ENCODE measurements at places on chromosomes 5 and 9. TPM values are rescaled to one million over a fixed set of nuclear protein-coding genes. Genes with fewer than 3 reads are reported as not detected.
A peak's percentile ranks its signal among the peaks of the same experiment; 100 is the strongest.

DNA sequence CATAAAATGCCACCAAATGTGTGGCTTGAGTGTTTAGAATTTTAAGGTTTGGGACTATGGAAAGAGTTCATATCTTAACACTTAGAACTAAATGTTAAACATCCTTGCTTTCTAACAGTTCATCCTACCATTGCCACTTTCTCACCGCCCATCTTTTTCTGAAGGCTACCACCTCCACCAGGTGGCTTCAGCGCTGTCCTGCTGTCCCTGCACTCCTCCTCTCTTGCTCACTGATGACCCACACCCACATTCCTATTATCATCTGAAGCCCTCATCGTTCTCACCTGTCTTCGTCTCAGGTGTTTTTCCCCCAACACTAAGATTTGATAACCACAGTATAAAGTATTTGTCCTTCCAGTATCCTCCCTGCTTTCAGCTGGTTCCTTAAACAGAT lies 7.4 kb downstream of the MEGF10 start:
- DNase-seq = no peak
- H3K4me3 ChIP-seq = no peak overlapping the region
- no peak overlapping the region for H3K27ac ChIP-seq
- H3K36me3 ChIP-seq = no peaks in the 10 kb centered on the region

DNA sequence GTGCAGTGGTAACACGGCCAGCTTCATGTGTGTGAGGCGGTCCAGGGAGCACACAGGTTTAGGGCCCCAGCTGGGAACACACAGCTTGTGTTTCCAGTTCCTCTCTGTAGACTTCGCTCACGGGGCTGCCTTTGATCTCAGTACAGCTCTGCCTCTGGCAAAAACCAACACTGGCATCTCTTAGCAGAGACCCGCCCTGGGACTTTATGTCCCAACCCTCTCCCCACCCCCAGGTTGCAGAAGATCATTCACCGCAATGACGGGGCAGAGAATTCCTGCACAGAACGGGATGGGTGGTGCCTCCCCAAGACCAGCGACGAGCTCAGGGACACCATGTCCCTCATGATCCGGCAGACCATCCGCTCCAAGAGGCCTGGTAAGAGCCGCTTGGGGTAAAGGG lies 5.2 kb upstream of the CEL start:
- peak overlapping the region; percentile 50 for H3K27ac ChIP-seq
- H3K4me3 ChIP-seq = peak overlapping the region; percentile 24
- H3K4me1 ChIP-seq = peaks cover 49% of the 10 kb centered on the region
- H3K36me3 ChIP-seq = peaks cover 10% of the 10 kb centered on the region
- no peak for DNase-seq
- H3K27me3 ChIP-seq = no peaks in the 10 kb centered on the region

DNA sequence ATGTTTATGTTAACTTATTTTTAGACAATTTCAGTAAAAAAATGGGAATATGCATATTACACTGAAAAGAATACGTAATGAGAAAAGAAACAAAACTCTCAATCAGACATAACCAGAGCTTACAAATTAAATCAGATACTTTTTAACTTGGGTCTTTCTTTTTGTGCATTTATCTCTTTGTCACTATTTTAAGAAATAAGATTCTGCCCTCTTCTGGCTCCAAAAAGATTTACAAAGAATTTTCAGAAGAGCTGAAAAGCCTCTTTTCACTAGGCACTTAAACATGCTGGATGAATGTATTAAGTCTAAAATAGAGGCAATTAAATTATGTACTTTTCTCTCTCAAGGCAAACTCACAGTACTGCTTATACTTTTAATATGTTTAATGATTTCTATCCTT lies 55.5 kb downstream of the CEP120 start:
- H3K27me3 ChIP-seq = no peaks in the 10 kb centered on the region
- H3K4me1 ChIP-seq = no peaks in the 10 kb centered on the region
- peaks cover 32% of the 10 kb centered on the region for H3K36me3 ChIP-seq
- no peak overlapping the region for H3K27ac ChIP-seq

DNA sequence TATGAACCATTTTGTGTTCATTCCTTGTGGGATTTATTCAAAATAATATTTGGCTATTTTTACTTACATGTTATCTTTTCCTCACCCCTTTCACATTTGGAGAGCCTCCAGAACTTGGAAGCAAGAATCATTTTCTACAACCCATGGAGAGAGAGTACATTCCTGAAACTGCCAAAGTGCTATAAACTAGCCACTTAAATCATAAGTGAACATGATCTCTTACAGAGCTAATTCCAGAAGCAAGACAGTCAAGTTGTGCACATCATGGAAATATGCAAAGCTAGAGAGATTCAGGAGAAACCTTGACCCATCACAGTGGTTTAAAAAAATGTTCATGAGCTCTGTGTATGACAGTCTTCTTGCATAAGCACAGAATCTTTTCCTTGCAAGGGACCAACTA lies 883.6 kb upstream of the C9orf72 start:
- H3K27me3 ChIP-seq = no peaks in the 10 kb centered on the region
- no peak for DNase-seq
- no peak overlapping the region for H3K27ac ChIP-seq
- no peaks in the 10 kb centered on the region for H3K36me3 ChIP-seq
- H3K4me3 ChIP-seq = no peak overlapping the region
- H3K4me1 ChIP-seq = no peaks in the 10 kb centered on the region

DNA sequence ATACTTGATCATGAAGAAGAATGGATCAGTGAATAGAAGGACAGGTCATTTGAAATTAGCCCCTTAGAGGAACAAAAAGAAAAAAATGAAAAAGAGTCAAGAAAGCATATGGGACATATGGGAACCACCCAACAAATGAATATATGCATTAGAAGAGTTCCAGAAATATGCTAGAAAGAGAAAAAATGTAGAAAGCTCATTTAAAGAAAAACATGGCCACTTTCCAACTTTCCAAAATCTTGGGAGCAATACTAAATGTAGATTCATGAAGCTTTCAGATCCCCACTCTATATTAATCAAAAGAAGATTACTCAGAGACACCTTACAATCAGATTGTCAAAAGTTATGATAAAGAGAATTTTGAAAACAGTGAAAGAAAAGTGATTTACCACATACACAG lies 334.8 kb upstream of the NMUR2 start:
- DNase-seq = no peak
- H3K4me3 ChIP-seq = no peak overlapping the region
- no peak overlapping the region for H3K27ac ChIP-seq
- no peaks in the 10 kb centered on the region for H3K27me3 ChIP-seq
- no peaks in the 10 kb centered on the region for H3K4me1 ChIP-seq

DNA sequence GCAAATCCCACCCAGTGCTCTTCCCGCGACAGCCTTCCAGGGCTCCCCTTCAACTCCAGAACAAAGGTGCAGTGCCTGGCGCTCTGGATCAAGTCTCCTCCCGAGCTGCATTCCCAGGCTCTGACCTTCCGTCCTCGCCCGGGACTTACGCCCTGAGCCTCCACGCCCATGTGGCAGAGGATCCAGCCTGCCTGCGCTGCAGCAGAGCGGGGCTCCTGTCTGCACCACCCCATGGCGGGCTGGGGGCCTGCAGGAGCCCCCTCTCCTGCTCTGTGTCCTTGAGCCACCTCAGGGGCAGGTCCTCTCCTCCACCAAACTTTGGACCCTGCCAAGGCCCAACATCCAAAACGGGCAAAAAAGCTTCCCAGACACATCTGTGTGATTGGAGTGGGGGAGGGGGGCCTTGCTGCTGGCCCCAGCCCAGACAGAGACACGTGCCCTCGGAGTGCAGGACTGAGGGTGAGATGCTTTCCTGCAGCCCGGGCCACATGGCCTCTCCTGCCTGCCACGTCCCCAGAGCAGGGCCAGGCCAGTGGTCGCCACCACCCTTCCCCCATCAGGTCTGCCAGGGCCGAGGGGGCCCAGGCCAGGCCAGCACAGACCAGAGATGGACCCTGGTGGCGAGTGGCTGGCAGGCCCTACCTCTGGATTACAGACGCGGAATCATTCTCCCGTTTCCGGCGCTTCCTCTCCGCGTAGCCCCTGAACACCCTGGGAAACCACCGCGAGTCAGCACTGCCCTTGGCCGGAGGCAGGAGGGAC lies 4.4 kb downstream of the NSMF start:
- peak overlapping the region; percentile 11 for H3K4me3 ChIP-seq
- H3K4me1 ChIP-seq = peaks cover 51% of the 10 kb centered on the region
- no peak for DNase-seq
- no peaks in the 10 kb centered on the region for H3K27me3 ChIP-seq
- H3K27ac ChIP-seq = peak overlapping the region; percentile 66
- no peaks in the 10 kb centered on the region for H3K36me3 ChIP-seq

DNA sequence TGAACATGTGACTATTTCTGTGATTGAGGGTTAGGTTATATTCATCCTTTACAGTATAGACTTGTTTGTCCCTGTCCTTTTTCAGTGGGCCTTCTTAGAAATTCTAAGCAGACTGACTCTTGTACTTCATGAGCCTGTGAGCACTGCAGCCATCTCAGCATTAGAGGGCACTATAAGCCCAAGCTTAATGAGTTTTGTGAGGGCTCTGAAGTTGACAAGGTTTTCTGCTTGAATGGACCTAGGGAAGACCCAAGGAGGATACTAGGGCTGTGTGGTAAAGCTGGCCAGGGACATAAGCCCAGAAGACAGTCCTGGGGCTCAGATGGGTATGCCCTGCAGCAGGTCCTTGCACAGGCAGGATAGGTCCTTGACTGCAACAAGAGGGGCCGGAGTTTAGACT lies 126.5 kb downstream of the MRPS30 start:
- H3K27ac ChIP-seq = no peak overlapping the region
- DNase-seq = no peak
- H3K36me3 ChIP-seq = no peaks in the 10 kb centered on the region
- no peak overlapping the region for H3K4me3 ChIP-seq
- no peaks in the 10 kb centered on the region for H3K27me3 ChIP-seq

- no peaks in the 10 kb centered on the region for H3K36me3 ChIP-seq
- H3K4me1 ChIP-seq = no peaks in the 10 kb centered on the region
- DNase-seq = no peak
- H3K27me3 ChIP-seq = no peaks in the 10 kb centered on the region
- no peak overlapping the region for H3K27ac ChIP-seq
These were observed 144.6 kb upstream of the OTULINL start for GRCh38 chr5:14436801-14437542.

DNA sequence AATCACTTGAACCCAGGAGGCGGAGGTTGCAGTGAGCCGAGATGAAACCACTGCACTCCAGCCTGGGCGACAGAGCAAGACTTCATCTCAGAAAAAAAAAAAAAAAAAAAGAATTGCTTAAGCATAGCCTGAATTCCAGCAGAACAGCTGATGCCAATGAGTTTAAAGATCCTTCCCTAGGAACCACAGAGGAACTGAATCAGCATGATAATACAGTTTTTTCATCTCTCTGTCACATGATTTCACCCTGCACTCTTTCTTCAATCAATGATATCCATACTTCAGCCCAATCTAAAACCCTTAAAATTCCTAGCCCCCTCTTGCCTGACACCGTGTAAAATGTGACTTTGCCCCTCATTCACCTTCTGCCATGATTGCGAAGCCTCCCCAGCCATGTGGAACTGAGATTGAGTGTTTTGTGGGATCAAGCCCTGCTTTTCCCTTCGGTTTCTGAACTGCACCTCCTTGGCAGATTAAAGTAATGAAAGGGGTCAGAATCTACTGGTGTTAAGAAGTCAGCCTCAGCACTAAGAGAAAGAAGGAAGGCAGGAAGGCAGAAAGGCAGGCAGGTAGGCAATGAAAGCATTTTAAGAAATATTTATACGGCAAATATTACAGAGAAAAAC lies 20.9 kb upstream of the DMXL1 start:
- H3K4me1 ChIP-seq = no peaks in the 10 kb centered on the region
- no peaks in the 10 kb centered on the region for H3K36me3 ChIP-seq
- no peak overlapping the region for H3K4me3 ChIP-seq
- no peaks in the 10 kb centered on the region for H3K27me3 ChIP-seq
- DNase-seq = no peak

DNA sequence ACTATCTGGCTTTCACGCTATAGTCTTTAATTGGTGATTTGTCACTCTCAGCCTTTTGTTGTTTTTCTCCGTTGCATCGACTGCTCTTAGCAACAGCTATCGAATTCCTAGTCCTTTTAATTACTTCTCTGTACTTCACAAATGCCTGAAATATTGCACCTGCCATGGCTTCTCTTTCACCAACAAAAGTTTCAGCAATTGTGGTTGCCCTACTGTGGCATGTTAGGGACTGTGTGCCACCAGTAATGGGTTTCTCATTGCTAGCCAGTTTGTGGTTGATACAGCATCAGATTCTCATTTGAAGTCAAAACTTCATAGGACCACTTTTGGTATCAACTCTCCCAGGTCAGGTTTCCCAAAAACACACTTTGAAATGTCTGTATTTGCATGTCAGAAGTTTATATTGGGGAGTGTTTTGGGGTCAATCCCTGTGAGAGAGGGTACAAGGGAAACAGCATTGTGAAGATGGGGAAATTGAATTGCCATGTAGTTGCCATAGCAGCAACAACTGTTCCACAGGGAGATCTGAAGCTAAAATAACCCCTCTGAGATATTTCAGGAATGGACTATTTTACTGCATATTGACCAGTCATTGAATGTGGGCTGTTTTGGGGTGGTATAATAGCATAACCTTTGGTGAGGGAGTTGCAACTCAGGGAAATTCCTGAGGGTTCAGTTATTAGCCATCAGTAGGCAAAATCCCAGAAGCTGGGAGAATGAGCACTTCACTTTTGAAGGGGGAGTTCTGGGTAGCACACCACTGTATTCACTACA lies 99.2 kb downstream of the WDR70 start:
- H3K36me3 ChIP-seq = peaks cover 21% of the 10 kb centered on the region
- H3K27ac ChIP-seq = no peak overlapping the region
- no peaks in the 10 kb centered on the region for H3K27me3 ChIP-seq
- no peak overlapping the region for H3K4me3 ChIP-seq

GRCh38 chr5:82813861-82814260 lies 263.3 kb downstream of the TMEM167A start:
- no peaks in the 10 kb centered on the region for H3K27me3 ChIP-seq
- DNase-seq = no peak
- no peaks in the 10 kb centered on the region for H3K4me1 ChIP-seq
- H3K27ac ChIP-seq = no peak overlapping the region

NEURL1B gene
- total RNA-seq = 0.35 TPM

CDC20B gene
- total RNA-seq = 0.28 TPM

KYAT1 gene
- 7.2 TPM for total RNA-seq

ANKRD20A1 gene
- total RNA-seq = 0.81 TPM

OR2K2 gene
- not detected for total RNA-seq

PCDHGB3 gene
- total RNA-seq = 0.34 TPM

FOXI1 gene
- not detected for total RNA-seq

ADCY2 gene
- not detected for total RNA-seq

SDHA gene
- total RNA-seq = 160 TPM

SH3GL2 gene
- not detected for total RNA-seq

MARCOL gene
- not detected for total RNA-seq

BHMT gene
- total RNA-seq = not detected
